ENCODE measurements at places on chromosomes 11 and 22.

GRCh38 chr11:28517621-28518020, 409.4 kb downstream of the METTL15 start:
- DNase-seq = no peak

- peak; percentile 65 for DNase-seq
Measured at GRCh38 chr11:99739464-99740089, 718.8 kb downstream of the CNTN5 start.

DNA sequence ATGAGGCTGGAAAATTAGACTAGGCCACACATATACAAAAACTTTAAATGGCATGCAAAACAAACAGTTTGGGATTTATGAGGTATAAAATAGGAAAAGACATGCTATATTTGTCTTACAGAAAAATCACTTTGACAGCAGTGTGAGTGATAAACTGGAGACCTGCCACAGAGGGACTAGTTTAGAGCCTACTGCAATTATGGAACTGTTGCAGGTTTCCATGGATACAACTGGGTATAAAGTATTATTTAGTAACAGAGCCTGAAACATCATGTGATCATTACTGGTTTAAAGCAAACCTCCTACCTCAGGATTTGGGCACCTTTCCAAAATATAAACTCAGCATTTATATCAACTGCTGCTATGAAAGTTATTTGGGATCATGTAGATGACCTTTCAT, 1032.5 kb downstream of the DLG2 start:
- DNase-seq = no peak

- no peak for DNase-seq
Measured at GRCh38 chr11:119156496-119156895, 7.6 kb downstream of the ABCG4 start.

DNA sequence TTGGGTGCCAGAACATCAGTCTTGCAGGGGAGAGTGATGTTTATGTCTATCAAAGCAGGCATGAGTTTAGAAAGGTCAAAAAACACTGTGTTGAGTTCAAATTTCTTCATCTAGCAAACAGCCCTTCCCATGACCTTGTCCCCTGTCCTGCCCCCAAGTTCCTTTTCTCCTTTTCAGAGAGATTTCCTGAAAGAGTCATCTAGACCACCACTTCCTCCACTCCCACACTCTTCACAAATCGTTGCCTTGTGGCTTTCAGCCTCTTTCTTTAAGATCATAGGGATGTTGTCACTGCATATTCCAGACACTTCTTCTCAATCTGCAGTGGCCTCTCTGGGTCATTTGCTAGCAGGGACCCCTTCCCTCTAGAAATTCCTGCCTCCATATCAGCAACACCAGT, 290.5 kb downstream of the TENM4 start:
- DNase-seq = no peak

- DNase-seq = no peak
Measured at GRCh38 chr22:50691521-50691920, 18.9 kb downstream of the SHANK3 start.

- DNase-seq = no peak
Measured at GRCh38 chr11:18322818-18323570, 627 bp downstream of the GTF2H1 start.

GRCh38 chr11:134346101-134346975, 14.6 kb downstream of the GLB1L2 start:
- DNase-seq = peak; percentile 30

DNA sequence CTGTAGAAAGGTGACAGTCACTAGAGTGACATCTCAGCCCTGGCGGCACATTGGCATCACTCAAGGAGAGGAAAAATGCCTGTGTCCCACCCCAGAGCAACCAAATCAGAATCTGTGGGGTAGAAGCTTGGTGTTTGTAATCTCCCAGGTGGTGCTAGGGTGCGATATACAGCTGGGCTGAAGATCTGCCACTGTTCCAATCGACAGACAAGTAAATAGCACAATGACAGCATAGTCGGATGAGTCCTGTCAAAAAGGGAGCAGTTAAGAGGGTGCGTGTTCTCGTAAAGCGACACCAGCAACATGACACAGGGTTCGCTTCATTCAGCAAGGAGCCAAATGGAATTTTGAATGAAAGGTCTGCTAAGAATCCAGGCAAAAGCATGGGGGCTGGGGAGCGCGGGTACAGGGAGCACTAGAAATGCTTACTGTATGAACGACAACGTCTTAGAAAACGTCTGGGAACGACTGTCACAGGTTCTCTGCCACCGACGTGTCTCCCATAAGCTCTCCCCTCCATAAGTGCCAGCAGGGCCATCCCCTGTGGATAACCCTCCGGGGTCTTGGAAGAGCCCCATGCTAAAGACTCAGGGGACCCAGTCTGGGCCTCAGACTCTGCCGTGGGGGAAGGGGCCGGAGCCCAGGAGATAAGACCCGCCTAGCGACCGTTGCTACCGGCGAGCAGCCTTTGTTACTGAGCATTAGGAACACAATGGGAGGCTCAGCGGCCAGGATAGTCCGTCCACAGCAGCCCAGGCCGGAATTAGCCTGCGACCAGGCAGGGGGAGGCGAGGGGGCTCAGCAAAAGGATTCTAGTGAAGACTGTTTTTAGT, 20.8 kb downstream of the ADA2 start:
- no peak for DNase-seq

Data from NCI-H524 (cell line).